ENCODE measurements at places on chromosomes 2 and 18. TPM values are rescaled to one million over a fixed set of nuclear protein-coding genes. Genes with fewer than 3 reads are reported as not detected.

DNA sequence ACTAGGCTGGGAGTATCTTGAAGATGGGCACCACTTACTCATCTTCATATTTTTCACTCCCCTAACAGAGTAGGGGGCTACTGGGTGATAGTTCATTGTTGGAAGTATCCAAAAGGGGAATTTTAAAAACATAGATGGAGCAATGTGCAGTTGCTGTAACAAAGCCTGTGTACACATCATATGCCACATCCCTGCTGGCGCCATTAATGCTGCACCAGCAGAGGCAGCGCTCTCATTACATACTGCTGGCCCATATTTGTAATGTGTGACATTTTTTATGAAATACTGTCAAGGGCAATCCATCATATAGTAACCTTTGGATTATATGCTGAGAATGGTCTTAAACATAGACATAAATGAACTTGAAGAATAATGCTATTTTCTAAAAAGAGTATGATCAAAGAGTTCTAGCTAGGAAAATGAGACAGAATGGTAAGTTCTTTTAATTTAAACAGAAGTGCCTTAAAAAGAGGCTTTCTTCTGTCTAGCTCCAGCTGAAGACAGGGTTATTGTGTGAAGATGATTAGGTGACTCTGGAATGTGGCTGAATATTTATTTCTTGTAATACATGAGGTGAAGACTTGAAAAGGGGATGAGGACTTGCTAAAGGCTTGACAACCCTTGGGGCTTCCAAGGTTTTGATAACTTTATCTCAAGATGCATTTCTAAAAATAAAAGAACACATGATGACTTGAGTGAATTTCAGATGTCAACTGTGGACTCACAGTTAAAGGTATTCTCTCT is 2.4 kb upstream of the TMEM178A start:
- DNase-seq, result no peak

GRCh38 chr18:70370762-70371733 is 82.2 kb downstream of the SOCS6 start:
- DNase-seq, result no peak

DNA sequence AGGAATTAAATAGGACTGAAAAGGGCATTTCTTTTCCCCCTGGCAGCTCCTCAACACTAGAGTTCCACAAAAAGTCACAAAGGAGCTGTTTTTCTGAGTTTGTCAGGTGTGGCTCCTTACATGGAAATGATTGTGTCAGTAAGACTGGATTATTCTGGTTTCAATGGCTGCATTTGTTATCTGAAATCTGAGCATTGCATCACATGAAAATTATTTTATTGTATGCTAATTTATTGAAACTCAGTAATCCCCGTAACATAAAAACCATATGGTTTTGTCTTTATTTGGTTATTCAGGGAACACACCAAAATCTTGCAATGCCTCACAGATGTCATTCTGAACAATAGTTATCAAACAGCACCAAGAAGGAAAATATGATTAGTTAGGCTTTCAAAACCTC is 439.7 kb upstream of the TNP1 start:
- DNase-seq, result no peak

GRCh38 chr2:84212611-84213314 is 246.3 kb downstream of the SUCLG1 start:
- DNase-seq, result no peak

DNA sequence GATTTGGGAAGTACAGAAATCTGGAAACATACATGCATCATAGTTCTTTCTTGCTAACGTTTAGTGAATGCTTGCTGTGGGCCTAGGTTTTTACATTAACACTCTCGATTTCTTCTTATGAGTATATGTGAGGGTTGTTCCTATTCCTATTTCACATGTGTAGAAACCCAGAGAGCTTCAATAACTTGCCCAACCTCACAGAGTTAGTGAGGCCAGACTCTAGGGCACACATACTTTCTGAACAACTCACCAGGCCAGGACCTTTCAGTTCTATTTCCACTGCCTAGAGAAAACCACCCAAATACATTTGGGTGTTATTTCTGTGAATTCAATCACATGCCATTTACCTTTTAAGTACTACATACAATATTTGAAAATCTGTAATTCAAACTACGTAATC is 8.2 kb upstream of the KCTD1 start:
- no peak for DNase-seq

GRCh38 chr2:224671731-224672130 is 44.4 kb downstream of the CCDC195 start:
- DNase-seq, result no peak

- peak; percentile 59 for DNase-seq
Measured at GRCh38 chr2:71923887-71924533, 223.7 kb downstream of the CYP26B1 start.

- DNase-seq, result no peak
Measured at GRCh38 chr2:188726626-188727247, 247.4 kb upstream of the COL3A1 start.

DNA sequence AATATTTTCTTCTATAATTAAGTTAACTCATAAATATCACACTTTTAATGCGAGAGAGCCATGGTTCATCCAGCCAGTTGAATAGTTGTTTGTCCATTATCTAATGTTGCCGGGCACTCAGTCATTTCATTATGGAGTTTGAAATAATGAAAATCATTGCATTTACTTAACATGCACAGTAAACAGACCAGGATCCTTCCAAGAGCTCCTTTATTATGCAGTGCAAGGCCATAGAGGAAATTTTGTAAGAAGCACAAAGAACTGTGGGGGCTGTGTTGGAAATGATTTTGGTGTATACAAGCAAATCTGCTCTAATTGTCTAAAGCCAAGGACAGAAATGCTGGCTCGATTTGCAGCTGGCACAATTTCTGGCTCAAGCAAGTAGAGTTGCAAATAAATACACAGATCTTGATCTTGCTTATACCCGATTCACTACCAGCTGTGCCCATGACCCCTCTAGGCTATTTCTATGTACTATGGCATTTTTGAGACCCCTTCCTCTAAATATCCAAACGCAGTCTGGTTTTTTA is 400.3 kb upstream of the HNRNPA3 start:
- no peak for DNase-seq

DNA sequence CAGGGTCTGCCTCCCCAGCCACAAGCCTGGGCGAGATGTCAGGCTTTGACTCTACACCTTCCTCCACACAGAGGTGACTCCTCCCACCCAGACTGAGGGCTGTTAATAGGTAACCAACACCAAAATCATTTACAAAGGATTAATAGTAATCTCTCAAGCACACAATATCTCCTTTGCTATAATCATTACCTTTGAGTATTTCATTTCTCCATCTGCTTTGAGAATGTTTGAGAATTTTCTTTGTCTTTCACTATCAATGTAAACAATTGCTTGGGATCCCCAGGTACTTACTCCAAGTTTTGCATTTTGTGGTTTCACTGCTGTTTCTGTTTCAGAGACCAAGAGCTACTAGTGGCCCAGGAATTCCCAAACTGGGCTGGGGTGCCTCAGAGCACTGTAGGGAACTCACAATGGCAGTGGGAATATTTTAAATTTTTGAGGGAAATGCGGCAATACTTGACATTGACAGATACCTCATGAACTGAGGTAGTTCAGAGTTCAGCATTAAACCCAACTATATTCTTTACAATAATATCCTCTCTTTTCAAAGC is 166.4 kb upstream of the MGAT5 start:
- DNase-seq, result no peak

- DNase-seq, result no peak
Measured at GRCh38 chr2:178632729-178633128, 152.5 kb downstream of the PLEKHA3 start.

DNA sequence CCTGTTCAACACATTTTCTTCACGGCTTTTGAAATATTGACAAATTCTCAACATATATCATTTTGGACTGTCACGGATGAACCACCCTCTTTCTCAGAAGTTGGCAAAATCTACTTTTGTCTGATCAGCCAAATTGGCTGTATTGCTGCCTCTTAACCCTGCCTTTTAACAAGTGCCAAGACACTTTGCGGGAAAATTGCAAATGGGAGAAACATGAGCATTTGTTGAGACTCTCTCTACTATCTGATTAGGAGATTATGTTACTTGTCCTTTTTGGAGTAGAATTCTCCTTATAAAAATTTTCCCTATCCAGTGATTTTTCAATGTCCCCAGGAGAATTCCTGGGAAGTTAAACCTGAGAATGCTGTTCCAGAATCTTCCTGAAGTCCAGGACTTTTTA is 256.2 kb upstream of the ZSWIM2 start:
- DNase-seq, result no peak

GRCh38 chr18:51668607-51669006 is 471.1 kb upstream of the MEX3C start:
- DNase-seq, result no peak

Gene BMP10
- total RNA-seq, result not detected

Gene SPAG16
- 25.1 TPM for total RNA-seq

- no peak for DNase-seq
Measured at GRCh38 chr18:21741562-21742314, 1.1 kb downstream of the MIB1 start.

DNA sequence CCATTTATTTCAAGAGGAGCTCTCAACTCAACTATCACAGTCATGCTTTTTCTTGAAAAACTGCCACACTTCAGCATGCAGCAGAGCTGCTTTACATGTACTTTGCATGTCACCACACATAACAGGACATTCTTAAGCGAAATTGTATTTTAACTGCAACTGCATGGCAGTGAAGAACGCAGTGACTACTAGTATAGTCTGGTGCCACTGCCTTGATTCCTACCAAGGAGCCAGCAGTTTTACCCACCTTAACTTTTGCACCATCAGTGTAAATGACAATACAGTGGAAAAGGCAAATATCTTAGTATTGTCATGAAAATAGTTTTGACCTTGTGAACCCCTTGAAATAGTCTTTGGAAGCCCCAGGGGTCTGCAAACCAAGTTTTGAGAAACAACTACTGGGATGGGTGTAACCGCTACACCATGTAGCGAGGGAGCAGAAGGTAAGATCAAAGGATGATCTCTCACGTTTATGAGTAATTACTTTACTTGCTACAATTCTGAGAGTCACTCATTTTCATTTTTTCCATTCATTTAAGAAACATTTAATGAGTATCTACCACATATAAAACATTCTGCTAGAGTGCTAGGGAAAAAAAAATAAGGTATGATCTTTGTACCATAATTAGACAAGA is 32.3 kb upstream of the MPP4 start:
- DNase-seq, result no peak

Gene IL36RN
- total RNA-seq, result not detected

DNA sequence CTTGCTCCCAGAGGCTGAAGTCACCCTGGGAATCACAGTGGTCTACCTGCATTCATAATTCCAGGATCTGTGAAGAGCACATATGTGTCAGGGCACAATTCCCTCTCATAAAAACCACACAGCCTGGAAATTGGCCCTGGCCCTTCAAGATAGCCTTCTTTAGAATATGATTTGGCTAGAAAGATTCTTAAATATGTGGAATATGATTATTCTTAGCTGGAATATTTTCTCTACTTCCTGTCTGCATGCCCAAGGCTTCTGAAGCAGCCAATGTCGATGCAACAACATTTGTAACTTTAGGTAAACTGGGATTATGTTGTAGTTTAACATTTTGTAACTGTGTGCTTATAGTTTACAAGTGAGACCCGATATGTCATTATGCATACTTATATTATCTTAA is 24.2 kb downstream of the ICOS start:
- no peak for DNase-seq

DNA sequence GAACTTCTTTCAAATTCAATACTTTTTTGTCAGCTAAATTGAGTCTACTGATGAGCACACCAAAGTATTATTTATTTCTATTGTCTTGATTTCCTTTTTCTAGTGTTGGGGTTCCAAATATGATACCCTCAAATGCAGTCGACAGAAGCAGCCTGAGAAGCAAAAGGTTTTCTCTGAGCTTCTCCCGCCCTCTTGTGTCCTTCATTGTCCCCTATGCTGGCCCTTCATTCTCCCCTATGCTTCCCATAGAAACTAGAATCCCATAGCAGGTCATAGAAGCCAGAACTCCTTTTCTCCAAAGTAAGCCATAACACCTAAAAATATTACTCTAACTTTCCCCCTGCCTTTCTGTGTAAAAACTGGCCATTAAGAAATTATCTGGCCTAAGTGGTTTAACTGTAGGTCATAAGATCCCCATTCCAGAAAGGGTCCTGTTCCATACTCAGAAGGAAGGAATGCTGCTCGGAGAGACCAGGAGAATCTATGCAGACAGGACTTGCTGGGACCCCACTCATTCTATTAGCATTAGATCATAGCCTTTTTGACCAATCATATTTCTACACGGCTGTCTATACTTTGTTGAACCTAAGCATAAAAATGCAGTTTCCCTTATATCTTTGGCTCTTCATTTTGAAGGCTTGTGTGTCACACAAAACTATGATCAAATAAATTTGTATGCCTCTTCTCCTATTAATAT is 764.6 kb upstream of the PKDCC start:
- DNase-seq, result no peak

DNA sequence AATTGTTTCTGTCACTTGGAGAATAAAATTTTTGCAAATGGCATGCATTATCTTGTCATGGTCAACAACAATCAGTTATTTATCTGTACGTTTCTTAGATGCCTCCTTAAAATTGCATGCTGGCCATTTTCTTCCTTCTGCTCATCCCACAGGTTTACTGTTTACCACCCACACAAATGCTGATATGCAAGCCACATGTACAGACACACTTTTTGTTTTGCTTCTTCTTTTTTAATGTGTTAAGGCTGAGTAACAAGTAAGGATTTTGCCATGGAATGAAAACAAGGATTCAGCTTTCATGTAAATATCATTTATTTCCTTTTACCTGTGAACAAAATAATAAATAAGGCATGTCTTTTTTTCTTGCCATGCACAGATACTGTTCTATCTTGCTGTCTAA is 1077.1 kb upstream of the ZEB2 start:
- no peak for DNase-seq

DNA sequence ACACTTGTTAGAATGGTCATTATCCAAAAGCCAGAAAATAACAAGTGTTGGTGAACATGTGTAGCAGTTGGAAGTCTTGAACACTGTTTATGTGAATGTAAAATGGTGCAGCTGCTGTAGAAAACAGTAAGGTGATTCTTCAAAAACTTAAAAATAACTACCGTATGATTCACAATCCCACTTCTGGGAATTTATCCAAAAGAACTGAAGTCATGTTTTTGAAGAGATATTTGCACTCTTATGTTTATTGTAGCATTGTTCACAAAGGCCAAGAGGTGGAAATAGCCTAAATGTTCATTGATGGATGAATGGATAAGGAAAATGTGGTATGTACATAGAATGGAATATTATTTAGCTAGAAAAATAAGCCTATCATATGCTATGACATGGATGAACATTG is 6.3 kb upstream of the SPP2 start:
- DNase-seq, result no peak

DNA sequence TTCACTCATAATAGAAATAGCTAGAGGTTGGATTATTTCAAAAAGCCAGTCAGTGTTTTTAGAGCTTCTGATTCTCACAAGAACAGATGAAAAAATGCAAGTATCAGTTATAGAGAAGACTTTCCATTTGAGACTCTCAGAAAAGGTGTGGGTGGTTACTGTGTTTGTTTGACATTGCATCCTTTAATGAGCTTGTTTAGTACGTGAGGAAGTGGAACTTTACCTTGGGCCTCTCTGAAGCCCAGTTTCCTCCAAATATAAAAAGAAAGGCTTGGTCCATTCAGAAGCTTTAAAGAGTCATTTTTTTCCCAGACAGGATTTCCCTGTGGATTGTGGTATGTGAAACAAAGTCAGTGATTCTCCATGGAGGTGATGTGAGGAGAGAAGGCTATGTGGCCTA is 89.9 kb upstream of the RANBP2 start:
- DNase-seq, result no peak

GRCh38 chr2:95272299-95272751 is 1.9 kb upstream of the PROM2 start:
- no peak for DNase-seq

Gene LAMA1
- 1.7 TPM for total RNA-seq

GRCh38 chr2:71756280-71756906 is 303.0 kb downstream of the DYSF start:
- no peak for DNase-seq

Gene EPB41L5
- total RNA-seq, result 13.4 TPM
